Non-pigmented ciliary epithelial cell (primary cell): ENCODE measurements at places on chromosomes 12 and 14.

DNA sequence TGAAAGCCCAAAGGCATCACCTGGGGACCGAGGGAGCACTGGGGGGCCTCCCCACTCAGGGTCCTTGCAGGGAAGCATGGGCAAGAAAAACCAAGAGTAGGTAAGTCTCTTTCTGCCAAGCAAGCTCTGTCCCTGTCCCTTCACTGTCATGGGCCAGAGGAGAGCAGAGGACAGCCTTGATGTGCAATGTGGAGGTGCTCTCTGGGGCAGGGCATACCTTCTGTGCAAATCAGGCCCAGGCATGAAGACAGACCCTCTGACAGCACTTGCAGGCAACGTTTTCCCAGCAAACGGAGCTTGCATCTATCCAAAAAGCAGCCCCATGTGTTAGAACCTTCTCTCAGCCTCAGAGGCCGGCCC is 192.5 kb upstream of the PWP1 start:
- DNase-seq, result no peak

GRCh38 chr14:79483477-79484388 is 727.6 kb downstream of the DIO2 start:
- DNase-seq, result peak; percentile 77

DNA sequence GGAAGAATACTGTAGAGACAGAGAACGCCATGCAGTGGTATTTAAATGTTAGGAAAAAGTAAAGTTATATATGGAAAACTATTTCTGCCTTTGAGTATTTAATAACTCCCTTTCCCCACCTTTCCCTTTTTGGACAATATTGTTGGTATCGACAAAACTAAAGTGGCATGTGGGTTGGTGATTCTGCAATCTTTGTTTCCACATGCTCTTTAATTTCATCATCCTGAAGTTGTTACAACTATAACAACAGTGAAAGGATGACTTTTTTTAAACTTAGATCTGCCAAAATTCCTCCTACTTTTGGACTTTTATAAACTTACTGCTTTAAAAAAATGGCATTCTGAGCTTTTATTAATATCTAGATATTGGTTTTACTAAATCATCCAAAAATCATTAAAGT is 25.3 kb downstream of the TTC8 start:
- no peak for DNase-seq

GRCh38 chr12:66302827-66303169 is 505 bp downstream of the HELB start:
- DNase-seq, result no peak

- no peak for DNase-seq
Measured at GRCh38 chr12:28089338-28089737, 100.9 kb upstream of the CCDC91 start.

DNA sequence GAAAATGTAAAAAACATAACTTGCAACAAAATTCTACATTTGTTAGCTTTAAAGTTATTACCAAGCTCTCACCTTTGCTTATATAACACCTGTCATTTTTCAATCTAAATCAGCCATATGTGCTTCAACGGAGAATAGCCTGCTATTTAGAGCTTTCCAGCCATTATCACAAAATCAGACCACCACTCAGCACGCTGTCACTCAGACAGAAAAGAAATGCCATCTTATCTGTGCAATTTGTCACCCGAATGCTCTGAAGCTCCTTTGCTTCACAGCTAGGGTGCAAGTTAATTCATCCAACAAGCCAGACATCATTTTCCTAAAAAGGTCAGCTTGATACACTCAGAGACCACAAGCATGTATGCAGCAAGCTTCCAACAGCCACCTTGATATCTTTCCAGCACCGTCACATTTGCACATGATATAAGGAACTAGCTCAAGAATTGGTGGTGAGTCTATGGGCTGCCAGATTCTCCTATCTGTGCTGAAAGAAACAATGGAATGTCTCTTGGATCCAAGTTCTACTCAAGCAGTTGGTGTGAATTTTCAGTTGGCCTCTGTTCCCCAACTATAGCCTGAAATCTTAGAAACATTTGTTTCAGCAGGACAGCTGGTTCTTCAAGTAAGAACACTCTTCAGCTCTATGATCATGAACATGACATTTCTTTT is 20.0 kb upstream of the IFNG-AS1 start:
- DNase-seq, result no peak

DNA sequence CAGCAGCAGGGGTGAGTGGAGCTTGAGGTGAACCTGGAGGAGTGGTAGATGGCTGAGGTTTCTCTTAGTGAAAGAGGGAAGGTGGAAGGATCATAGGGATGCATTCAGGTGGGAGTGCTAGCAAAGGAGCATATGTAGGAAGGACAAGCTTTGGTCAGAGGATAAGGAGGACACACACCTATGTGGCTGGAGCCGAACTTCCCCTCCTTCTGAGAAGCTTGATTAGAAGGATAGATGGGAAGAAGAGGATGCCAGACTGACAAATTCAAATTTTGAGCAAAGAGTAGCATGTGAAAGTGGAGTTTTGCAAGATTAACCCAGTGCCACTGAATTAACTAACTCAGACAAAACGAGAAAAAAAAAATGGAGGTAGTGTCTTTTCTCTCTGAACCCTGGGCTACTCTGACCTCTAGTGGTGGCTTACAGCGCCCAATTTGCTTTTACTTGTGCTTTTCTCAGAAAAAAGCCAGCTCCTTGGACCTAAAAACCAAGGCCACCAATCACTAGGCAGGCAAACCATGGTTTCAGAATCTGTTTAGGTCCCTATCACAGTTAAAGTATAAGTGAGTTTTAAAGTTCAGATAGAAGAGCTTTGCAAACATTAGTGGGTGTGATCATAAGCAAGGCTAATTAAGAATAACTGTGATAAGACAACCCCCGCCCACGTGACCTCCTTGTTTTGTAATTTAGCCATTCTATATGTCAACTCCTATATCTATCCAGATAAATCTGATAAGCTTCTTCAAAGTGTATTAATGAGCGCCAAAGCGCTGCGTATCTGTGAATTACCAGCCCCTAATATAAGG is 15.5 kb downstream of the EMP1 start:
- no peak for DNase-seq

GRCh38 chr12:77667101-77667500 is 163.6 kb upstream of the NAV3 start:
- peak; percentile 94 for DNase-seq

DNA sequence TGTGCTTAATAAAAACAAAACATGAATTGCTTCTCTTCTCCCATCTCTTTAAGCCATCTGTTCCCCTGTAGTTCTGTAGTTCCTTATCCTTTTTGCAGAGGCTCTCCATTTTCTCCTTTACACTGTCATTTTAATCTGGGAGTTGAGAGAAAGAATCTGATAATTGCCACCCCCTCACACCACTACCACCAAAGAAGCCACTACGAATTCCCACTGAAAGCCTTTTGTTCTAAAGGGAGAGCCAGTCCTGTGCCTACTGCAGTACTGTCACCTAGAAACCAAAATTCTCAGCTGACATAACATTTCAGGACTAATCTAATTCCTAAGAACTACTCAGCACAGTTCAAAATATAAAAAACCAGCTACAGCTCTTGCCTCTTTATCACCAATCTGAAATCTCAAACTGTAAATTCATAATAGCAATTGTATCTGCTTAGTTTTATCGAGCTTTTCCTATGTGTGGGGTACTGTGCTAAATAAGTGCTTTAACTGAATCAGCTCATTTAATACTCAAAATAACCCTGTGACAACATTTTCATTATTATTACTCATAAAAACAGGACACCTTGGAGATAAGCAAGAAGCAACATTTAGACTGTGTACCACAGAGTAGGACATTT is 72.4 kb downstream of the SPPL3 start:
- DNase-seq, result no peak

DNA sequence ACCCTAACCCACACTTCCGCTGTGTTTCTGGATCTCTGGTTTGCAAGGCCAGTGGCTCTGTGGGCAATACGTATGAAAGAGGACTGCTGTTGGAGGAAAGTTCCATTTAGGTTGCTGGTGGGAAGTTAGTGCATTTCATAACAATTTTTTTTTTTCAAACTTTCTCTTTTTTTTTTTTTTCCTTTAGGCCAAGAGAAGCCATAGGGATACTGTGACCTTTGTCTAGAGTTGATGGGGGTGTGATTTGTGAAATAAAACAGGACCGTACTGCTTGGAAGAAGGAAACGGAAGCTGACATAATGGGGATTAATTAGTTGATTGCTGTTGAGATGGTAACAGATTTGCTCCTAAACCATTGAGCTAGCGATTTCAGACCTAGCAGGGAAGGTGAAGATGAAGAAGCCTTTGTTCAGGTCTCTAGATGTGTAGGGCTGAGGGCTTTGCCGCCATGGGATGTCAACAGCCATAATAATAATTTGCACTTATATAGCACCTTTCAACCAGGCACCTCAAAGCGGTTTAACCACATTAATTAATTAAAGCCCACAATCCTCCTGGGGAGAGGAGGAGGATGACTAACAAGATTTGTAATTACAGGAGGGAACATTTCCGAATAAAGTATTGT is 315.3 kb downstream of the ZFP36L1 start:
- no peak for DNase-seq

- DNase-seq, result no peak
Measured at GRCh38 chr14:83566567-83566966, 1963.4 kb upstream of the FLRT2 start.

GRCh38 chr14:92039063-92039718 is 668 bp downstream of the TRIP11 start:
- no peak for DNase-seq

DNA sequence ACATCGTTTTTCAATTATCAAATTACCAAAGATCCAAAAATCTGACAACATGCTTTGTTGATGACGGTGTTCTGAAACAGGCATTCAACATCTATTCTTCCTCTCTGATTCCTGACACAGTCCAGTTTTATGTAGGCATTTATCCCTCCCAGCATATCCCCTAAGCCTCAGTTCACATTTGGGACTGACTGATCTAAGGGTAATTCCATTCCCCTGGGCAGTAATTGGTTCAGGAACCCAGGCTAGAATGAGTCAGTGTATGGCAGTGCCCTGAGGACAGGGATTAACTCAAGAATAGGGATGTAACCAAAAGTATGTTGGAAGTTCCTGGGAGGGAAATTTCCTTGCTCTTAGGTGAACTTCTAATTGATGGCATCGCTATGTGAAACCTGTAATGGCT is 10.3 kb upstream of the PCNX1 start:
- no peak for DNase-seq

DNA sequence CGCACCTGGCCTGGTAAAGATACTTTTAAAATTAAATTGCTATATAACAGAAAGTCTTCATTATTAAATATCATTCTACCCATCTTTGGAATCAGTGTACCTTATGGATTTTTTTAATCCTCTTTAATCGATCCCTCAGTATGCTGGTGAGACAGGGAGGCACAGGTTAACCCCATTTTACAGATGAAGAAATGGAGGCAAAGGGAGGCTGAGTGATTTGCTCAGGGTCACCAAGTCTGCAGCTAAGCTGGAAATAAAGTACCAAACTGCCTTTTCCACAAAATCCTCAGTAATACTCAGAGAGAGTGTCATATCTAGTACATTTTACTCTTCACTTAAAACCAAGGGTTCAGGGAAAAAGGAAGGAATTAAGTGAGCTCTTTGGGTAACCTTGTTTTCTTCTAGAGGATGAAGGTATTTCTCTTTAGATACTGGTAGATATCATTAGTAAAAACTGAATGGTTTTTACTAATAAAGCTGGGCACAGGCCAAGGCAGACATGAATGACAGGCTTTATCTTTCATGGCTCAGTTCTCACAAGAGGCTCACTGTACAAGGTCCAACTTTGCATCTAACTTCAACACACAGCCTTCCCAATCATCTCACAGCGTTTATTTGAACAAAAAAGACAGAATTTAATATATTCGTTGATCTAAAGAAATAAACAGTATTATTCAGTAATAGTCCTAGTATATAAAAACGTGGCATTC is 35.3 kb upstream of the TTC7B start:
- no peak for DNase-seq

DNA sequence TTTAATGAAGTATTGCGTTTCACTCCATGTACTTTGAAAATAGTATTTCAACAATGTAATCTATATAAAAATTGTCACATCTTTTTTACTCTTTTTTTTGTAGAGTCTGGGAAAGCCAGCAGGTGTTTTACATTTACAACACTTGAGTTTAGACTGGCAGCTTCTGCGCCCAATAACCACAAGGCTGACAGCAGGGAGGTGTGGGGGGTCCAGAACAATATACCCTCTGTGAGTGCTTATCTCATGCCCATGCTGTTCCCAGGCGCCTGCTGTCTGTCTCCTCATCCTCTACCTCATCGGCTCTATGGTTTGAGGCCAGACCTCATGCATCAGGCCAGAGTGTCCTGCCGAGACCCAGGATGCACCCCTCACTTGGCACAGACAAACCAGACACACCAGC is 24.9 kb downstream of the FBRSL1 start:
- DNase-seq, result no peak
